ENCODE measurements at places on chromosomes 2 and 18.

GRCh38 chr2:161232571-161232970 is 72.3 kb downstream of the TANK start:
- DNase-seq = no peak

GRCh38 chr2:235669983-235670962 is 176.4 kb downstream of the AGAP1 start:
- DNase-seq = no peak

DNA sequence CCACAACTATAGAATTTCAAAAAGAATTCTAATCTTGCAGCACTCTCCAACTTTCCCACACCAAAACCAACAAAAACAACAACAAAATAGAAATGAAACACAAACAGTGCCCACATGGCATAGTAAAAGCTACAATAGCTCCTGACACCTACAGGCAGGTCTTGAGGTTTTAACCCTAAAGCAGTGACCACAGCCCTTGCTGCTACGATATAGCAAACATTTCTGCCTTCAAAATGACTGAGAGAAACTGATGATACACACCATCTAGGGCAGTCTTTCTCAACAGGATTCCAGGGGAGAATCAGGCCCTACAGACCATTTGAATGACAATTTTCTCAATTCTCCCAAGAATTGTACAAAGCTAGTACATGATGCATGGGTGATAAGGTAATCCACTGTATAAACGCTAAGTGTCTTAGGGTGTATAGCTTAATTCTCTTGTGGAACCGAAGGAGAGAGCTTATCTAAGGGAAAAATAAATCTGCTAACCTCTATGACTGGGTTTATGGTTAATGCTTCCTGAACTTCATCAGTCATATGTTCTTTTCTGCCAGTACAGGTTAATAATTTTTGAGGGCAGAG is 46.5 kb downstream of the TRAK2 start:
- DNase-seq = no peak

DNA sequence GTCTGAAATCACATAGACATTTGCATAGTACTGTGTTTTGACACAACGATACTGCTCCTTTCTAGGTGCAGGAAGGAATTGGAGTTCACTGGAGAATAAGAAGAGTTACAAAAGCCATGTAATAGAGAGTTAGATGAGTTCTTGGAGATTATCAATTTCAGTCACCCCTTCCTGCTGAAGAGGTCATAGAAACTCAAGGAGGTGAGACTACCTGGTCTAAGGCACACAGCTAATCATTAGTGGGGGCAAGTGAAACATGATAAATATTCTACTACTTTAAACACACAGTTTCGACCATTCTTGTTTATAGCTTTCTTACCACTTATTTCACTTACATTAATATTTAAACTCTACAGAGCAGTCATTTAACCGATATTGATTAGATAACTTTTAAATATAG is 286.9 kb upstream of the NXPH2 start:
- DNase-seq = no peak

- DNase-seq = no peak
Observed at GRCh38 chr2:88351249-88351601, 101.3 kb downstream of the FOXI3 start.

- DNase-seq = peak; percentile 5
Observed at GRCh38 chr2:31523871-31524492, 56.8 kb downstream of the SRD5A2 start.

DNA sequence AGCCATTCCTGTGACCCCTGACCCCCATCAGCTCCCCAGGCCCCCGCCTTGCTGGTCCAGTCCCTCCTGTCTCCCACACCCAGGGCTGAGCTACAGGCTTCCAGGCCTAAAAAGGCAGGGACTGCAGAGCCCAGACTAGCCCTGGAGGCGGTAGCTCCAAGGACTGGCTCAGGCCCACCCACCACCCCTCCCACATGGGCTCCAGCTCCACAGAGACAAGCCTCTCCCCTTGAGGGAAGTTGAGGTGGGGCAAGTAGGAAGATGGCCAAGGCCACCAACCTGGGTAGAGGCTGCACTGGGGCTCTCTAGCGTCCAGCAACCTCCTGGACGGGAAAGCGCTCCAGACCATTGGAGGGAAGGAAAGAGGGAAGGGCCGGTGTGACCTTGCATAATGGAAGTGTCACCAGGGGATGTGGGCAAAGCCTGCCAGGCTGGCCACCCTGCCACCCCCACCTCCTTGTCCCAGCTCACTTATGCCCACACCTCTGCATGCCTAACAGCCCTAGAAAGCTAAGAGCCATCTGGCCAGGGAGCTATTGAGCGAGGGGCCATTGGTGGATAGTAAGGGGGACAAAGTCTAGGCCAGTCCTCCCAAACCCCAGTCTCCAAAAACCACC is 63.1 kb downstream of the TNS1 start:
- no peak for DNase-seq

DNA sequence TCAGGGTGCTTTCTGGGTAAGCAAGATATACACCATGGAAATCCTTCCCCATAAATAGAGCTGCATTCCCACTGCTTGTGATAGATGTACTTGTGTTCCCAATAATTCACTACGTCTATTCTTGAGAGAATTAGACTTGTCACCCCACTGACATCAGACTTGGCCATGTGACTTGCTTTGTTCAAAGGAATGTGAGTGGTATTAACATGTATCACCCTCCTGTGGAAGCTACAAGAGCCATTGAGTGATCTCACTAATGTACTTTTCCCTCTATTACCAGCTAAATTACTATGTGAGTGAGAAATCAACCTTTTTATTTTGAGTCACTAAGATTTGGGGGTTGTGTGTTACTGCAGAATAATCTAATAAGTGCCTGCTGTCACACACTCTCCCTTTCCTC is 176.0 kb downstream of the CCDC178 start:
- no peak for DNase-seq

DNA sequence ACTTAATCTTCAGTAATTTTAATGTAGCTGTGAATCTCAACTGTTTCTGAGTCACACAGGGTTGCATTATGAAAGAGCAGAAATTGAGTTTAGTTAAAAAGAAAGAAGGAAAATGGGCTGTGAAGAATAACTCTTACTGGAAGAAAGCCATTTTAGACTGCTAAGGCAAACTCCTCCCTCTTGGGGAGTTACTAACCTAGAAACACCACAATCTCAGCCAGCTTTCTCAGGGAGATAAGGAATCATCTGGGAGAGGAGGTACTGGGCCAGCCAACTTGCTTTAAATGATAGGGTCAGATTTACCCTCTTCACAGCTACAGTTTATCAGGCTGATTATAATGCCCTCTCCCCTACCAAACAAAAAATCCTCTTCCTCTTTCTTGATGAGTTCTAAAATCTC is 119.5 kb downstream of the CCDC148 start:
- no peak for DNase-seq

DNA sequence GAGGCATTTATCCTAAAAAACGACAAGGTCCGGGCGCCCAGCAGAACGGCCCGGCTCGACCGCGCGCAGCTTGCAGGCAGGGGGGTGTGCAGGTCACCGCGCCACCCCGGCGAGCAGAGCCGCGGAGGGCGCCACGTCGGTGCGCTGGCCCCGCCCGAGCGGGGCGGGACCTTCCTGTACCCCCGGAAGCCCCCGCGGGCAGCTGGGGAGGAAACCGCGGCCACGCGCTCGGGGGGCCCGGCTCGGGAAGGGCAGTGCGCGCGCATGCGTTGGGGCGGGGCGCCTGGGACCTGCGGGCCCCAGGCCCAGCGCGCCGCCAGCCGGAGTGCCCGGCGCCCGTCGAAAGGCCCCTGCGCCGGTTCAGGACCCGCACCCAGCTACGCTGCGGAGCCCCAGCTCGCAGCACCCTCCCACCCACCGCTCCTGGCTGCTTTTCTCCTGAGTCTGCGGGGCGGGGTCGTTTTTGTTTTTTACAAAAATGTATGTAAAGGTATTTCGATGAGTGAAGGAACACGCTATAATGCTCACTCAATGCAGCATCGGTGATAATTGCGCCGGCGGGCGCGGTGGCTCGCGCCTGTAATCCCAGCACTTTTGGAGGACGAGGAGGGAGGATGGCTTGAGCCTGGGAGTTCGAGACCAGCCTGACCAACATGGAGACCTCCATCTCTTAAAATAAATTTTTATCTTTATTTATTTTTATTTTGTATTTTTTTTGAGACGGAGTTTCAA is 47.7 kb upstream of the POMC start:
- DNase-seq = peak; percentile 73

GRCh38 chr2:66695226-66695735 is 260.4 kb downstream of the MEIS1 start:
- DNase-seq = no peak

- no peak for DNase-seq
Observed at GRCh38 chr2:43238176-43238575, 11.8 kb upstream of the ZFP36L2 start.

GRCh38 chr2:130834091-130834930 is 2.4 kb upstream of the ARHGEF4 start:
- DNase-seq = no peak

DNA sequence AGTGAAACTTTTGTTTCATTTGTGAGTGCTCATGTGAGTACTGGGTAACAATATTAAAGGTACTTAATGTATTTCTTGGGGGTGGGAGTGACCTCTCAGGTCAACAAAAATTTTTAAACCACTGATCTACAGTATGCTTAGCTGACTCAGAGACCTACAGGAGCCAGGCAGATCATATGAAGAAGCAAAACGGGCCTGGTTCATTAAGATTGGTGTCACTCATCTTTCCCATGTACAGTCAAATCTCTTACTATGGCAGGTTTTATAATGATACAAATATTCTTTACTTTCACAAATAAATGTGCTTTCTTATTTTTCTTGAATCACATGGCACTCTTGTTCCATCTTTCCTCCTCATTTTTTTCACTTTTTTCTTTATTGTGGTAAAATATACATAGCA is 7.7 kb upstream of the TMSB10 start:
- DNase-seq = no peak

GRCh38 chr18:48340560-48340959 is 68.6 kb downstream of the ZBTB7C start:
- DNase-seq = no peak

GRCh38 chr2:216807857-216808272 is 52.0 kb downstream of the TNP1 start:
- no peak for DNase-seq

DNA sequence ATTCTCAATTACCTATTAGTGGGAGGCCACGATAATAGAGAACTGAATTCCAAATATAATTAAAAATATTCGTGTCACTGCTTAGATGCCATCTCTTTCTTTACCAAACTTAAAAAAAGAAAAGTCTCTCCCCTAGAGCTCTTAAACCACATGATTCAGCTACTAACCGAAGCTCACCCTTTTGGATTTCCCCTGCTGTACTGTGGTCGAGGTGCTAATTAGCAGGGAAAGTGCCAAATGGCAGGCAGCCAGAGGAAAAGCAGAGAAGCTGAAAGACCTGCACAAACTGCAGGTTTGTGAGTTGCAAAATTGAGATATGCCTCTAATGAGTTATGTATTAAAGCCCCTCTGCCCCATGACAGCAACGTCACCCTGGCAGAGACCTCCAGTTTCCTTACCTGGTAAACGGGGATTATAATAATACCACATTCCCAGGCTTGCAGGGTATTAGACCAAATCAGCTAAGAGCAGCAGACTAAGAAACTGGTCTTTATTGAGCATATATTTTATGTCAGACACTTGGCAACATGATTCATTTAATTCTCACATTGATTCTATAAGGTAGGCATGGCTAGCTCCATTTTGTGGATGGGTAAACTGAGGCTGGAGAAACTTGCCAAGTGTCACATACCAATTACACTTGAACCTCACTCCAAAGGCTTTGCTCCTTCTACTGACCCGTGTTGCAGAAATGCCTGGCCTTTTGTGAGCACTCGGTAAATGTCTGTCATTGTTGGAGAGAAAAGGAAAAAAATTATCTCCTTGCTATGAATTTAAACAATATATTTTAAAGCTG is 259.7 kb downstream of the LPIN1 start:
- DNase-seq = peak; percentile 55

DNA sequence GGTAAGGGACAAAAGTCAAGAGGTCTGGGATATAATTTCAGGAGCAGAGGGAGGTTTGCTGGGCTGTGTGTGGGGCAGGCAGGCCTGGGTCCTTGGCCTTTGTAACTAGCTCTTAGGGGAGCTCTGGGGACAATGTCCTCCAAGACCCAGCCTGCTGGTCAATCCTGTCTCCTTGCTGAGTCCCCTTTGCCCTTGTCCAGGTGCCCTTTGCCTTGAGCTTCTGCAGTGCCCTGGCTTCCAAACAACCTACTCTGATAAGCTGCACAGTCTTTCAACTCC is 30.0 kb upstream of the REEP1 start:
- DNase-seq = no peak

DNA sequence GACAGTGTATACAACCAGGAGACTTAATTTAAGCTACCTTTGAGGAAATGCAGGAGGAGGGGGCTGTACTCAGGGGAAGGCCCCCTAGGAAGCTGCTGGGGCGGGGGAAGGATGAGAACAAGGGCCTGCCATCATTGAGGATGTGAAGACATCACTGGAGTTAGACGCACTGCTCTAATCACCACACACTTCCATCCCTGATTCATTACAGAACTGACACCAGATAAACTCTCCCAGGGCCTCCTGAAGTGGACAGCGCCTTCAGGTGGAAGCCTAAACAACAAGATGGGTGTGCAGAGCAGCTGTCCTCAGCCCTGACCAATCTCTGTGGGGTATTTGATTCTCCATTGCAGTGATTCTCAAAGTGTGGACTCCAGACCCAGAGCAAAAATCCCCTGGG is 30.6 kb upstream of the SLC35G4 start:
- no peak for DNase-seq

DNA sequence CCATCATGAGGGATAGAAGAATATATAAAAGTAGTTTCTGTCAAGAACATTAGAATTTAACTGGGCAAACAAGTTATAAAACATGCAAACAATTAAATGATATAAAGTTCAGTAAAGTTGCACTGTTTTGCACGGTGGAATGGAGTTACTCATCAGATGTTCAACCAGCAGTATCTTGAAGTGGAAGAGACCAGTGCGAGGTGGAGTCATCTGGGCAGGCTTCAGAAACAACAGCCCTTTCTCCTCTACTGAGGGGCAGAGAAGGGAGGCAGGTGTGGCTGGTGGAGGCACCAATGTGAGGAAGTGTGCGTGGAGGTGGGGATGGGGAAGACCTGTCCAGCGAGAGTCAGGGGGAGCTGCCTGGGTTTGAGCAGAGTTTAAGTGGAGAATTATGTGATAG is 7.5 kb downstream of the EFR3B start:
- no peak for DNase-seq

DNA sequence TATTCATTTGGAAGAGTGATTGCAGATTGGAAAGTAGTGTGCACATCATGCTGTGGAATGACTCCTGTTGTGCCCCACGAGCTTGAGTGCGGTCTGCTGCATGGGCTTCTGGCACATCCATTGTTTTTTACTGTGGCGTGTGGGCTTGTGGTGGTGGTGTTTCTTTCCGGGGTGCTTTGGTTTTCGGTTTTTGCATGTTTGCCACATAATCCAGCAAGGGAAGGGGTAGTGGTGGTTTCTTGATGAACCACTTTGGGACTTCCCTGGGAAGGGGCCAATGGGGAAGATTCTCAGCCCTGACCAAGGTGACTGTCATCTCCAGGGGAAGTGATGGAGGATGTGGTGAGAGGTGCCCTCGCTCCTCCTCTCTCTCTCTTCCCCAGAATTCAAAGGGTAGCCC is 57.0 kb downstream of the COA5 start:
- no peak for DNase-seq

GRCh38 chr2:34365932-34366331 is 766.8 kb upstream of the FAM98A start:
- DNase-seq = no peak

All from activated naive CD8-positive, alpha-beta T cell treated with anti-CD3 and anti-CD28 coated beads, Interleukin-2, amount 50 U/mL, for 16 hours (primary cell).